ENCODE measurements at places on chromosomes 6 and 20.

GRCh38 chr6:39177130-39177529, 52.1 kb downstream of the KCNK5 start:
- no peak for DNase-seq

GRCh38 chr6:37233541-37233940, 24.0 kb upstream of the TBC1D22B start:
- DNase-seq, result no peak

DNA sequence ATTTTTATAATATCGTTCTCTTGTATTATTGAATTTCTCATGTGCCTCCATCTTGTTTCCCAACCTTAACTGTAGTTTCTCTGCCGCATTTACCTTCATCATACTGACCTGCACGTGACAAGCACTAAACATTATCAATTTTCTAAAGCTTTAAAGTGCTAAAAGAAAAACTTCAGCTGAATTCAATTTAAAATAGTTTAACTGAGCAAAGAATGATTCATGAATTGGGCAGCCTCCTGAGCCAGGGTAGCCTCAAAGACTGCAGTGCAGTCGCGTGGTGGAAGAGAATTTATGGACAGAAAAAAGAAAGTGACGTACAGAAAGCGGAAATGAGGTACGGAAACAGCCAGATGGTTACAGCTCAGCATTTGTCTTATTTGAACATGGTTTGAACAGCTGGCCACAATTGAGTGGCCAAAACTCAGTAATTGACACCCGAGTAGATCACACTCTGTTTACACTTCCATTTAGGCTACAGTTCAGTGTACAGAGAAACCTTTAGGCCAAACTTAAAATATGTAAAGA, 4.2 kb upstream of the ZDHHC14 start:
- no peak for DNase-seq

- DNase-seq, result no peak
Measured at GRCh38 chr6:166645896-166646295, 18.8 kb upstream of the RPS6KA2 start.

DNA sequence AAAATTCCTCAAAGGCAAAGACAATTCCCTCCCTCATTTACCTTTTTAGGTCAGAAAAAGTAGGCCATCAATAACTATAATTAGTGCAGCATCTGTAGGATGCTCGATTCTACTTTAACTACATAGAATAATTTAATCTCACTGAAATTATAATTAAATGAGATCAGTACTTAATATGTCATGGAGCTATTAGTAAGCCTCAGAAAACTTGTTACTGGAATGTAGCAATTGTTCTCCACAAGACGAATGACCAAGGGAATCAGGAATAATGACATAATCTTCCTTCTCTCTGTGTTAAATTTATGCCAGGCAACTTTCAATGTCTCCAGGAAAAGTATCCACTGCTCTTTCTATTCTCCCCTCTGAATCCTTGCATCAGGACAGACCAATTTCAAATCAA, 34.1 kb downstream of the SESN1 start:
- DNase-seq, result no peak

DNA sequence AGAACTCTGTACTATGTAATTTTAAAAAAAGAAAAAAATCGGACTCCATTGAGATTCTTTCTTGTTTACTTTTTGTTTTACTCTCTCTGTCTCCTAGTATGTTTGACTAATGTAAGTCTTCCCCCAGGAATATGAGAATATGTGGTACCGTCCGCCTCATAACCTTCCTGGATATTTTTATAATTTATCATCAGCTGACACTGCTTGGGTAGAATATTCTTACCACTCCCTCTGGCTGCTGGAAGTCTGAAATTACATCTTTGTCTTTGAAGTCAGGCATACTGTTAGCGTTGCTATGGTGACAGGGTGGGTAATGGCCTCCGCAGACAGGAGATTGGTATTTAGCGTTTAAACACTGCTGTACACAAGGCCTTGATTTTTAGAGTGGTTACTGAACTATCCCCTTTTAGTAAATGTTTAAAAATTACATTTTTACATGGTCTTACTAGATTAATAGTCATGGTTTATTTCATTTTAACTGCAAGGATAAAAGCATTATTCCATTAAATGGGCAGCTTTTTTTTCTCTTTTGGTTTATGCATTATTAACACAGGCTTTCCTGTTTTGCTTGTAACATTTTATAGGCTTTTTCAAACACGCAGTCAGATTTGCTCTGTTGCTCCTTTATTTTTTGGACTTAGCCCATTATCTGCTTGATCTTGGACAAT, 176.4 kb downstream of the ARID1B start:
- no peak for DNase-seq

DNA sequence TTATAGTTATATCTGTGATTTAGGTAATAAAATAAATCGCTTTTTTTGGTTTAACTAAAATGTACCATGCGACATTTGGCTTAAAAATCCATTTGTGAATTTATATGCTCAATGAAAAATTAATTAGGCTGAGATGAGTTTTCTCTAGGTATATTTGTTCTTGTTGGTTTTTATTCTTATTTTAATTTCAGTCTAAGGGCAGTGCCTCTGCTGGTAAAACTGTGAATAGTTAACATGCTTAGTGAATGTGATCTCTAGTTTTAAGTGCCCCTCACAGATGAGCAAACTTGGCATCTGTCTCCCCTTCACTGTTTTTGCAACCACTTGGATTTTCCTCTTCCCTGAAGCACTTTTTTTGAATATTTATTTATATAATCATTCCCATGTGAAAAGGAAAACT, 822.7 kb downstream of the GRIK2 start:
- no peak for DNase-seq
